ENCODE measurements at places on chromosomes 7 and 10. TPM values are rescaled to one million over a fixed set of nuclear protein-coding genes. Genes with fewer than 3 reads are reported as not detected.

AKR1C4 gene
- not detected for total RNA-seq

DNTT gene
- total RNA-seq: not detected

NPC1L1 gene
- 0.09 TPM for total RNA-seq

XRCC2 gene
- total RNA-seq: 9.4 TPM

PPP1R17 gene
- not detected for total RNA-seq

ZC3HAV1L gene
- total RNA-seq: 11.4 TPM

OPALIN gene
- total RNA-seq: not detected

HOXA7 gene
- 4.1 TPM for total RNA-seq

TMEM270 gene
- total RNA-seq: not detected

GRCh38 chr7:105530546-105530945 lies 1.5 kb upstream of the RINT1 start:
- no peak for DNase-seq

- no peak for DNase-seq
These were observed 1.1 kb downstream of the COL17A1 start for GRCh38 chr10:104084482-104085142.

GRCh38 chr7:108222236-108222892 lies 92.2 kb upstream of the LAMB4 start:
- DNase-seq: no peak

DNA sequence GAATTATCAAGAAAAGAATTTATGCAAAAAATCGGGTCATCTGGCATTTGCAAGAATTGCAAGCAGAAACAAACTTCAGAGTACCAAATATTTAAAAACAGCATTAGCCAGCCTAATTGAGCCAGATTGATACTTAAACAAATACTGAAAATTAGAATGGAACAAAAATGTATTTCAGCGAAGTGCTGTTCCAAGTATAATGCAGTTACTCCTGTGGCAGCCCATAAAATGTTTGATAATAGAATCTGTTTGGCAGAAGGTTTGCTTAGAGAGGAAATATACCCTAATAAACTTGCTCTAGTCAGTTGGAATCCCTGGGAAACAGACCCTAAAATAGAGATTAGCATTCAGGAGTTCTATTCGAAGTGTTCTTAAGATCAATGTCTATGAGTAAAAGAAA lies 835.1 kb upstream of the MBL2 start:
- DNase-seq: no peak

DNA sequence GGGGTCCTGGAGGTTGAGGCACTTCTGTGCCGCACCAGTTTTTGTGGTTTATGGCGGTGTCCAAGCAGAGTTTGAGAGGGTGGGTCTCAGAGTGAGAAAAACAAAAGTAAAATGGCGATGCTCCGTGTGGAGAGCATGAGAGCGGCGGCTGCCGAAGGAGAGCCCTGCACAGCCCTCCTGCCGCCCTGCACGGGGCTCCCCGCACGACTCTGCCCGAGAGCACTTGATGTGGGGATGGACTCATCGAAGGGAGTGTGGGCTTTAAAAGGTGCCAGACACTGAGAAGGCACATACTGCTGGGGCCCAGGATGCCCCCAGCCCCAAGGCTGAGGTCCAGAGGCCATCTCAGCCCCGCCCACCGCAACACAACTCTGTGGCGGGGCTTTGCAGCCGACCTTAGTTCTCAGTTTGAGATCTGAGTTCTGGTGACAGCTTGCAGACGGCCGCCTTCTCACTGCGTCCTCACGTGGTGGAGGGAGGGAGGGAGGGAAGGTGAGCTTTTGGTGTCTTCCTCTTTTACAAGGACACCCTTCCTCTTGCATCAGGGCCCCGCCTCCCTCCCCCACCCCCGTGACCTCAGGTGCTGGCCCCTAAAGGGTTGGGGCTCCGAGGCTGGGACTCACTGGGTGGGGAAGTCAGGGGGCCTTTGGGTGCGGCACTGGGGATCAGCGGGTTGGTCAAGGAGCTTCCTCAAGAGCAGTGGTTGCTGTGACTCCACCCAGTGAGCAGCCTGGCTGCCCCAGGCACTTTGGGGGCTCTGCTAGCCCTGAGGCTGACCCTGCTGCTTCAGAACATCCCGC lies 69.1 kb downstream of the NKX6-2 start:
- no peak for DNase-seq

GRCh38 chr10:72597897-72598296 lies 28.0 kb downstream of the MICU1 start:
- no peak for DNase-seq

- DNase-seq: no peak
These were observed 151.8 kb upstream of the STK17A start for GRCh38 chr7:43431020-43431595.

GRCh38 chr10:35844686-35845085 lies 202.6 kb upstream of the FZD8 start:
- no peak for DNase-seq

GRCh38 chr10:75414527-75414926 lies 13.0 kb upstream of the ZNF503 start:
- DNase-seq: no peak

DNA sequence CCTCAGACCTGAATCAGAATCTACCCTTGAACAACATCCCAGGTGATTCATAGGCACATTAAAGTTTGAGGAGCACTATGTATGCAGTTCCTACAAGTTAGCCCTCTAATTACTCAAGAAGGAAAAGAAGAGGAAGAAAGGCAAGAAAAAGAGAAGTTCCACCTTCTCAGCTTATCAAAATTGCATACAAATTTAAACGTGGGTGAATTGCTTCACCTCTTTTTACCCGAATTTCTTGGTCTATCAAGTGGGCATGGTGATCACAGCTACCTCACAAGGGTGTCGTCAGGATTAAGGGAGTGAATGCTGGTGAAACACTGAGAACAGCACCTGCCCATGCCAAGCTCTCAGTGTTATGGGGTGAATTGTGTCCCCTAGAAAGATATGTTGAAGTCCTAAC lies 43.8 kb upstream of the PAPSS2 start:
- DNase-seq: no peak

- DNase-seq: no peak
These were observed 116.8 kb downstream of the CPED1 start for GRCh38 chr7:121105262-121105661.

GRCh38 chr7:130263130-130263529 lies 3.5 kb upstream of the CPA2 start:
- no peak for DNase-seq

DNA sequence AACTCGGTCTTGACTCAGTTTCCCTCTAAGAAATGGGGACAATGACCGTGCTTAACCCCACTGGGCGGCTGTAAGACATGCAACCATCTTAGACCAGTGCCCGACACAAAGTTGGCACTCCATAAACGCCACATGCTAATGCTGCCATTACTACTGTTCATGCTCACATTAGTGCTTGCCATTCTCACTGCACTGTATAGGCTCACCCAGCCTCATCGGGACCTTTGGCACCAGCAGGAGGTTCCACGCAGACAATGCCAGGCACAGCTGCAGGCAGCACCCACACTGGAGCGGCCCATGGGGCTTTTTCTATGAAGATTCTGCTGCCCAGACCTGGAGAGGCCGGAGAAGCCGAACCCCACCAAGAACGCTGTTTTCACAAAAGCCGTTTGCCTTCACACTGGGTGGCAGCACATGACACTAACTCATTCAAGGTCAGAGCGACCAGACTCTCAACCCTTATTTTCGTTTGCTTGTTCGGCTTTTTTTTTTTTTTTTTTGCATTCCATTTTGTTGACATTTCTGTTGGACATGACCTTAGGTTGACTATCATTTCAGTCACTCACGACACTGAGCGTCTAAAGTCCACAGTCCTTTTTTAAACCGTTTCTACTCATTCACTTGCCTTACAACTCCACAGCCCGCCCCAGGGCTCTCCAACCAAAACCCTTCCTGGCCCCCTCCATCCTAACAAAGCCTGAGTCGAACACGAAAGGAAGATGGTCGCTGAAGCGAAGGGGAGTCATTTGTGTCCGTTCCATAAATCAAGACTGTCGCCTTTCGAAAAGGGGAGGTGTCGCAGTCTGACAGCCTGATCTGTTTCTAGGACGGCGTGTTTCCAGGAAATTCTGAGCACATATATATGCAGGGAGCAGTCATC lies 124.4 kb upstream of the RNF32 start:
- no peak for DNase-seq

DNA sequence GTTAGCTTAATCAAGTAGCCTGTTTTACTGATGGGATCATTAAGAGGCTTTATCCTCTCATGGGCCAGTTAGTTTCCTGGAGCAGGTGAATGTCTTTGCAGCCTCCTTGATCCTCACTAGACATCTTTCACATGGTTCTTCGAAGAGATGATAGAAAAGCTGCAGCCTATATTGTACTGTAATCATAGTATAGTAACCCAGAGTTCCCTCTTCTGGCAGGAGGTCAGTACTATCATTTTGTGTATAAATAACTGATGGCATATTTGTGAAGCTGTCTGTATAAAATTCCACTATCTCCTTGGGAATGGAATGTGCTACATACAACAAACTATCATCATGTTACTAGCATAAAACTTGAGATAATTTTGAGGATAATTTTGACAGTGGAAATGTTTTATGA lies 123.8 kb upstream of the PRPS1L1 start:
- DNase-seq: no peak

DNA sequence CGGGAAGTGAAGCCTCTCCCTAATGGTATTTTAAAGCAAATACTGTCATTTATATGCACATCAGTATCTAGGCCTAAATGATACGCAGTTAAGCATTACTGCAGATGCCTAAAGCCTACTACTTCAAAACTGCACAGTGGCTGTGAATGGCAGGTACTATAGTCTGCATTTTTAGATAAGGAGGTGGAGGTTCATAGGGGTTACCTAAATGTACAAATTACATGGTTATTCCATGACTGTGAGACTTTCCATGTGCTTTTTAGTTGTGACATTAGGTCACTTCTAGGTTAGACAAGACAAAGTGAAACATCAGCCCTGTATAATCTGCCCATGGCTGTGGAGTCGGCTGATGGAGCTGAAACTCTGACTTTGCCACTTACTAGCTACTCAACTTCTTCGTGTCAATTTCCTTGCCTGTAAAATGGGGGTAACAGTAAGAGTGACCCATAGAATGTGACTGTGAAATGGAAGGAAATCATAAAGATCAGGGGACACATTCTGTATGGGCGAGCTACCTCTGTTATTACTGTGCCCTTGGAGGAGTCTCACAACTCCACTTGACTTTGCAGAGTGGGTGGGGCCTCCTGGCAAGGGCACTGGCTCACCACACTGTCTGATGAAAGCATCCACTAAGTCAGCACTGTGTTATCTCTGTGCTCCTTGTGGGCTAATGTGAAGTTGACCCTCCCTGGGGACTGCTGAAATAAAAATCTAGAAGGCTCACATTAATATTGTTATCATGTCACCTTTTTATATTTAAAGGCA lies 239.4 kb downstream of the TNS3 start:
- DNase-seq: no peak

DNA sequence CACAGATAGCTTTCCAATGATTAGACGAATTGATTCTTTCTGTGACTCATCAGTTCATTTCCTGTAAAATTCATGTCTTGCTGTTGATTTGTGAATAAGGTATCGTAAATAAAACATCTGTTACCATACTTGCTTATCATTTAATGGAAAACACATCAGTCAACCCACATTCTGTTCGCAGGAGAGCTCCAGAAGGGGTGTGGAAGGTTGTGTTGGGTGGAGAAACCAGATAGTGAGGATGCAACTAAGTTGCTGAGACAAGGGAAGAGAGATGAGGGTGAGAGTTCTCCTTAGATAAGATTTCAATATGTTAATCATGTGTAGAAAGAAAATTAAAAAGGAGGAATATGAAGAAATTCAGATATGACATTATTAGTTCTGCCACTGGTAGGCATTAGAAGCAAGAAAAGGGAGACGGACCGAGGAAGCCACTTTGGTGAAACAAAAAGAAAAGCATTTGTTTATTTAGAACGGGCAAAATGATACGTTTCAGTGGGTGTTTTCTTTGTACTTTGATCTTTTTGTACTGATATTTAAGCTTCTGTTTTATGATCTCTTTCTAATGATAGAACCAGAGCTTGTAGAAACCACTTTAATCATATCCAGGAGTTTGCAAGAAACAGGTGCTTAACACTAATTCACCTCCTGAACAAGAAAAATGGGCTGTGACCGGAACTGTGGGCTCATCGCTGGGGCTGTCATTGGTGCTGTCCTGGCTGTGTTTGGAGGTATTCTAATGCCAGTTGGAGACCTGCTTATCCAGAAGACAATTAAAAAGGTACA lies 7.8 kb downstream of the CD36 start:
- no peak for DNase-seq

GRCh38 chr7:96253441-96253840 lies 68.5 kb downstream of the SLC25A13 start:
- no peak for DNase-seq

DNA sequence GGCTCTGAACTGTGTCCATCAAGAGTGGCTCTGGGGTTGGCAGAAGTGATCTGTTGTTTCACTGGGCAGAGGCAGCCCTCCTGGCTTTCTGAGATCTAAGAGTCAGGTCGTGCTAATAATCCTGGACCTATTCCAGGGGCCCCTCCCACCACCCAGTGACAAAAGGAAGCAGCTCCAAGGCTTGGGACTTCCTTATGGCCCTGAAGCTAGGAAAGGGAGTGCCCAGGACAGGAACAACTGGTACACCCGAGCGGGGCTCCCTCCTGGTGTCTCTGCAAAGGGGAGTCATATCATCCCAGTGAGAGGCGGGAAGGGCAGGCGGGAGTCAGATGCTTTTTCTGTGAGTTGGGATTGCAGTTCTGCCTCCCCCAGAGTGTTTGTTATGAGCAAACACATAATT lies 32.3 kb downstream of the RPS24 start:
- no peak for DNase-seq

DNA sequence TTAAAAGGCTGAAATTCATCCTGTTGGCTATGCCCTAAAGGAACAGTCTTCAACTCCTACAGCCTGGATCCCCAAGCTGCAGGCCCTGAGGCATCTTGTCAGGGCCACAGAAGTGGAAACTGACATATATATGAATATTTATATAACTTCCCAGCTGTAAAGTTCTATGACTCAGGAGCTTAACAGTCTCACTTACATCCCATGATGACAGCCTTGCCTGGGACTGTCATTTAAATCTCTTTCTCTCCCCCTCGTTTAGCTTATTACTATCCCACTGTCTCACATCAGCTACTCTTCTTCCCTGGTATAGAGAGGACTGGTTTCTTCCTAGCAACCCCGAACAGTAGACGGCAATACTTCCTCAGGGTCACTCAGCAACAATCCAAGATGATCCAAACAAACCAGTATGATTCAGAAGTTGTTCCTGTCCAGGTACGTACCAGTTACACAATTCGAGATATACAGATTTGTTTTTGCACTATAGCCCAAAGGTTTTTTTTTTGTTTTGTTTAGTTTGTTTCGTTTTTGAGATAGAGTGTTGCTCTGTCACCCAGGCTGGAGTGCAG lies 22.7 kb downstream of the KIAA1549 start:
- no peak for DNase-seq

DNA sequence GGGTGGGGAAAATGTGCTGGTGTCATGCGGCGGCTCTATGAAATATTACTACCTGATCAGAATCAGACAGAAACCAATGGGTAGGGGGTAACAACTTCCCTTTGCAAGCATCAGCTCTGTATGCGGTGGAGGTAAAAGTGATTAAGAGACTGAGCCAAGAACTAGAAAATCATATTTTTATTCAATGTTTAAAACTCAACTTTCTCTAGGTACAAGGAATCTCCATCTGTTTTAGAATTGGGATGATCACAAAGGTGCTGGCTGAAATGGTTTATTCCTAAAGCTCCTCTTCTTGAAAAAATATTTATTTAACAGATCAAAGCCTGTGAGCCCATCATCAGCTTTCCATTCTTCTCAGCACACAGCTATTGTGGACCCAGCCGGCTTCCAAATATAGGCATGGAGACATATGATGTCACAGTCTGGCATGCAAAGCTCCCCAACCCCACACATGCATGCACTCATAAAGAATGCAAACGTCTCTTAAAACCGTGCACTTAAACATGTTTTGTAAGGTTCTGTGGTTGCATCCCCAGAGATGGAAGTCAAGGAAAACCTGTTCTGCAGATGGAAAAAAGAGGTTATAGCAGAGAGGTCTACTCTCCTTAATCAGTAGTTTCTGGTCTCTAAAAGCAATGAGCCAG lies 126.0 kb downstream of the SKIDA1 start:
- DNase-seq: no peak

Measured in NCI-H460 (cell line).